Uterus (tissue), 4 donors: ENCODE measurements at places on chromosomes 16 and 17. TPM values are rescaled to one million over a fixed set of nuclear protein-coding genes. Genes with fewer than 3 reads are reported as not detected.

GRCh38 chr17:48023400-48024148 lies 14.0 kb downstream of the COPZ2 start:
- peak; percentile 69 for DNase-seq

The GLIS2 gene
- 55.8 TPM for total RNA-seq

The PRAC2 gene
- not detected for total RNA-seq

The CMTM1 gene
- total RNA-seq, result not detected

- DNase-seq, result no peak
Observed at GRCh38 chr16:3948378-3948995, 68.0 kb upstream of the CREBBP start.

DNA sequence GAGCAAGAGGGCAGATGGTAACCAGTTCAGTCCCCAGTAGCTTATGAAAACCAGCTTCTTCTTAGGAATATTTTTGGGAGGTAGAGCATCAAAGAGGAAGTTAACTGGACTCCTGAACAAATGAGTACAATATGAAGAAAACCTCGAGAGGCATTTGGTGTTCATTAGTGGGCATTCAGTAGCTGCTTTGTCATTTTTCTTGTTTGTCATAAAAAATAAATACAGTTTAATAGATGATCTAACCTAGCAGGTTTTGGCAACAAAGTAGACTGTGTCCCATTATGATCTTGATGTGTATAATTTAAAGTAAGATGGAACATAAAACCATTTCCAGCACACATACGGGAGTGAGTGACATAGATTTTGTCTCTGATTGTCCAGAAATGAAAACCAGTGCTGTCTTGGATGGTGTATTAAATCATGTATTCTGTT lies 173.1 kb downstream of the HS3ST3A1 start:
- DNase-seq, result no peak

- no peak for DNase-seq
Observed at GRCh38 chr17:56543280-56543679, 50.2 kb upstream of the NOG start.

GRCh38 chr17:46273541-46274236 lies 21.2 kb upstream of the LRRC37A start:
- DNase-seq, result no peak

DNA sequence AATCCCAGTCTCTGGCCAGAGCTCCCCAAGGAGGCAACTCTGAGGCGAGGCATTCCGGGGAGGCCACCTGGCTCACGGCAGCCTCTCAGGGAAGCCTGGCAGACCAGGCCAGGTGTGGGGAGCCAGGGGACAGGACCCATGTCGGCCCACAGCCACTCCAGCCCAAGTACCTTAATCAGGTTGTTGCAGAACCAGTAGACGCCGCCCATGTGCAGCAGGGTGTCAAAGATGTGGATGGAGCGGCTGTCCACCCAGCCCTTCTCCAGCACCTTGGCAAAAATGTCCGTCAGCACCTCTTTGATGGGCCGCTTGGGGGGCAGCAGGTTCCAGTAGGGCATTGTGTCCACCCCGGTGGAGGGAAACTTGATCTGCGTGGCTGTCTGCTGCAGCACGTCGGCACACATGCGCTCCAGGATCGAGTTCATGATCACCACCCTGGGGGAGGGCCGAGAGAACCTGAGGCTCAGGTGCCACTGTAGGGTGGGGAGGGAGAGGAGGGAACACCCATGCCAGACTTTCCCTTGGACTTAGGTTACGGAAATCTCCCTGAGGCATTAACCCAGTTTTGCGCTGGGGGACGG lies 7.8 kb downstream of the CSF3 start:
- no peak for DNase-seq

The MRM1 gene
- 4.6 TPM for total RNA-seq

DNA sequence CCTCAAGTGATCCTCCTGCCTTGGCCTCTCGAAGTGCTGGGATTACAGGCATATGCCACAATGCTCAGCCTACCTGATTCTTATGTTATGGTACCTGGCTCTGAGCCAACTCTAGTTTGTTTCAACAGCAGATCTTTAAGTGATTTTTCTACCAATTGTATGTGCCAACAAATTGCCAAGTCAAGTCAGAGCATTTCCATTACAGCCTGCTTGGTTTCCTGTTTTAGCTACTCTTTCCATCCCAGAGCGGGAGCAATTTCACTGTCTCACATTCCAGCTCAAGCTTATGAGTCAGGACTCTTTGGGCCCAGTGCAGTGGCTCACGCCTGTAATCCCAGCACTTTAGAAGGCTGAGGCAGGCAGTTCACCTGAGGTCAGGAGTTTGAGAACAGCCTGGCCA lies 30.8 kb upstream of the RBBP6 start:
- DNase-seq, result no peak

The ALOX12B gene
- total RNA-seq, result not detected

The HOXB8 gene
- 1.9 TPM for total RNA-seq

DNA sequence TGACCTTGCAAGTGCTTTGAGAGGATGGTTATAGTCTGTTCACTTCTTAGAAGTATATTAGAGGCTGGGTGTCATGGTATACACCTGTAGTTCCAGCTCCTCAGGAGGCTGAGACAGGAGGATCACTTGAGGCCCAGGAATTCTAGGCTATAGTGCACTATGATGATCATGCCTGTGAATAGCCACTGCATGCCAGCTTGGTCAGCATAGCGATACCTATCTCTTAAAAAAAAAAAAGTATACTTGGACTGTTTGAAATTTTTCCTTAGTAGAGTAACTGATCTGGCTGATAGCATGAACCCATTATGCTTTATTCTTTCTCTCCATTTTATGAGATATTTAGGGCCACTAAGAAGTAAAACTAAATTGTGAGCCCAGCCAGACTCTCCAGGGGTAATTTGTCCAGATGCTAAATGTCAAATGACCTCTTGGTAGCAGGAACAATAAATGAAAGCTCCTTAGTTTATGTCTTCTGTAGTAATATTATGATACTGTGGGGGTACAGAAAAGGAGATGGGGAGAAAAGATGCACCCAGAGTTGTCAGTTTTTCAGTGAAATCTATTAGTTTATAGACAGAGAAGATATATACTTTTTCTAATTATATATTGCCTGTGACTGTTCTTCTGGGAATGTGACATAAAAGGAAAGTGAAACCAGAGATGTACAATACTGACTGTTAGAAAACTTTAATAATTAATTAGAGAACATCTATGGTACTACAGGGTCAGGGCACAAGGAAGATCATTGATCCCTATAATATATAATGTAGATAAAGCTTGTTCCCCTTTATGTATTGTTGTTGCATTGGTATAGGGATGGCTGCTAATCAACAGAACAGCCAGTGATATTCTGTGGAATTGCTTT lies 335.3 kb upstream of the TBX2 start:
- DNase-seq, result no peak

- DNase-seq, result no peak
Observed at GRCh38 chr16:77199211-77199610, at the start of gene SYCE1L. TSS of gene SYCE1L (plus strand) at chr16:77199408. CDS start at chr16:77199452, 44 bp downstream.

- DNase-seq, result no peak
Observed at GRCh38 chr17:39538866-39539265, 68.9 kb downstream of the NEUROD2 start.
